ENCODE measurements at places on chromosomes 16 and 17.

DNA sequence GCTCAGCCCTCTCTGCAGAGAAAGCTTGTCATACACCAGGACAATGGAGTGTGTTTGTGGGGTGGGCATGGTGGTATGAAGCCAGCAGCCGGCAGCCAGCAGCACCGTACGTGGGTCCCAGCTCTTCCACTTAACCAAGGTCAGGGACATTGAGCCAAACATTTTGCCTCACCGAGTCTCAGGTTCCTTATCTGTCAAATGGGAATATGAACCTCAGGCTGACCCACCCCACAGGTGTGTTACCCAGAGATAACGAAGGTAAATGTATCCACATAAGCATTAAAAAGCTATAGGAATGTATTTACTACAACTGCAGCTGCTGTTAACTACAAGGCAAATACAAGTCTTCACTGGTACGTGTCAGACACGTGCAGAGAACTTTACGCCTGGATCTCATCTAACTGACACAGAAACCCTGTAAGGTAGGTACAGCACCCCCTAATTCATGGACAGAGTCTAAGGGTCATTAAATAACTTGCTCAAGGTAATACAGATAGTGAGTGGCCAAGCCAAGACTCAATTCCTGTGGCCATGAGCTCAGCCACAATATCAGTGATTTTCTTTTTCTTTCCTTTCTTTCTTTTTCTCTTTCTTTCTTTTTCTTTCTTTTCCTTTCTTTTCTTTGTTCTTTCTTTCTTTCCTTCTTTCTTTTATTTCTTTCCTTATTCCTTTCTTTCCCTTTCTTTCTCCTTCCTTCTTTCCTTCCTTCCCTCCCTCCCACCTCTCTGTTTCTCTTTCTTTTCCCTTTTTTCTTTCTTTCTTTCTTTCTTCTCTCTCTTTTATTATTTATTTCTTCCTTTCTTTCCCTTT lies 990 bp downstream of the SLC5A11 start:
- no peak for DNase-seq

- no peak for DNase-seq
Observed at GRCh38 chr17:46109603-46110189, 83.5 kb downstream of the KANSL1 start.

GRCh38 chr17:29687596-29687995 lies 64.9 kb upstream of the CORO6 start:
- no peak for DNase-seq

- no peak for DNase-seq
Observed at GRCh38 chr16:57048095-57048494, 44.3 kb upstream of the CPNE2 start.

GRCh38 chr17:26962255-26963162 lies 331.4 kb upstream of the WSB1 start:
- no peak for DNase-seq

GRCh38 chr16:70572050-70572925 lies 48.7 kb downstream of the SF3B3 start:
- DNase-seq = no peak

DNA sequence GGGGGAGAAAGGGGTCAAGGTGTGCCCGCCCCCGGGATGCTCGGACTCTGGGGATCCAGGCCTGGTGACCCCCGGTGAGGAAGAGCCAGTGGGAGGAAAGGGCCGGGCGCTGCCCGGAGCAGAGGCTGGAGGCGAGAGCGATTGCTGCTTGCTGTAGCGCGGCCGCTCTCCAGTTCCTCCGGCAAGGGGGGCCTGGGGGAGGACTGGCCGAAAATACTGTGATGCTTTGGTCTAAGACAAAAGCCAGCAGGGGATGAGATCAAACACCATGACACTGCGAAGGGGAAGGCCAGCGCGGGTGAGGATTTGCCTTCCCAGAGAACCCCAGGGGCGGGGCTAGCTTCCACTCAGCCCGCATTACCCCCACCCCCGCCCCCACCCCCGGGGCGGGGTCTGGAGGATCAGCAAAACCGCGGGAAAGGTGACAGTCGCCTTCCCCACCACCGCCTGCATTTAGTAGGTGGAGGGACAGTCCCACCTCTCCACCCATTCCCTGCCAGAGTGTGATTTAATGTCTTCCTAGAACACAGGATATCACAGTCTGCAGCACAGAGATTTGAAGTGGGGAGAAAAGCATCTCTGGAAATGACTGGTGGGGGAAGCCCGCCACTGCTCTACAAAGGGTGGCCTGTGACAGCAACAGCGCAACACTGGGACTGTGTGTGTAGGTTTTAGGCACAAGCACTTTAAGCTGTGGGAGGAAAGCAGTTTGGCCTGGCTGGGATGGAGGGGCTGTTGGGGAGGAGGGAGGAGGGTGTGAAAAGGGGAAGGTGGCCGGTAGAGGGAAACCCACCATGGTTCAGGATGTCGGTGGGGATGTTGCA lies 25.7 kb downstream of the MRC2 start:
- peak; percentile 89 for DNase-seq

DNA sequence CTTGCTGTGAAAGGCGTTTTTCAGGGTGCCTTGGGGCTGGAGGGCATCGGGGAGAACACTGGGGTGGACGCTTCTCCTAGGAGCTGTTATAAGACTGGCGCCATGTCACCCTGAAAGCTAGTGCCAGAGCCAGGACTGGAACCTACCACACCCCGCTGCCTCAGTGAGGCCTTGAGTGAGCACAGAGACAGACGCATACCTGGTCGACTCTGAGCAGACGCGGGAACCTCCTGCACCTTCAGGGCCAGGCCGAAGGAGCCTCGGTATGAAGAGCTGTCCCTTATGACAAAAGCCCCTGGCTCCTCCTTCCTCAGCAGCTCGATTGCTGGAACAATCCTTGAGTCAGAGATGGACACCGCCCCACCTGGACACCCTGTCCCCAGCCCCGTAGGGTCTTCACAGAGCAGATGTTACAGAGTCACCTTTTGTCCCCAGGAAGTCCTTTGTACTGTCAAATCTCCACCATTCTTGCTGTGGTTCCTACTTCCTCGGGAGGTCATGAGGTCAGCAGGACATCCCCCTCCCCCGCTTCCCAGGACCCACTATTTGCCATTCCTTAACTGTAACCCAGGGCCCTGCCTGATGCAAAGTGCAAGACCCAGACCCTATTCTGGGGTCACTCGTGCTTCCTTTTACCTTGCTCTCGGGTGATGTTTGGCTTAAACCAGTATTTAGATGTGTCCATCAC lies 17.0 kb downstream of the TNS4 start:
- DNase-seq = no peak

GRCh38 chr17:31211352-31212012 lies 85.6 kb downstream of the OMG start:
- no peak for DNase-seq

GRCh38 chr16:15518381-15519351 lies 84.3 kb downstream of the BMERB1 start:
- no peak for DNase-seq

- no peak for DNase-seq
Observed at GRCh38 chr17:77099997-77100396, 40.8 kb upstream of the SEC14L1 start.

- DNase-seq = no peak
Observed at GRCh38 chr17:77455111-77455890, 314.5 kb downstream of the SEC14L1 start.

- DNase-seq = no peak
Observed at GRCh38 chr17:45227101-45227925, 5.6 kb downstream of the FMNL1 start.

GRCh38 chr16:22864375-22864774 lies 50.4 kb downstream of the HS3ST2 start:
- no peak for DNase-seq

DNA sequence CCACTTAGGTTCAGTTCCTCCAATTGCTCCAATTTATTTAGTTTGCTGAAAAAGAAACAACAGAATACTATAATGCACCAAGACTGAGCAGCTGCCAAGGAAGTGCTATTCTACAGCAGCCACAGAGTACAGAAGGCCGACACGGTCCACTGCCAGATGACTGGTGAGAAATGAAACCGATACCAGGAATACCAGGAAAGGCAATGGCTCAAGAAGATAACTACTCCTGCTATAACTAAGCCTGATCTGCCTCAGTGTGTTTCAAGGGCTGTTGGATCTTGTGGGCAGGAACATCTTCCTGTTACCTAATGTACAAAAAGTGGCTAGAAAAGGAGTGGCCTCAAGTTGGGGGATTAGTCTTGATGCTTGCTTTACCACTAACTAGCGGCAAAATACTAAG lies 32.8 kb downstream of the MARVELD3 start:
- no peak for DNase-seq

DNA sequence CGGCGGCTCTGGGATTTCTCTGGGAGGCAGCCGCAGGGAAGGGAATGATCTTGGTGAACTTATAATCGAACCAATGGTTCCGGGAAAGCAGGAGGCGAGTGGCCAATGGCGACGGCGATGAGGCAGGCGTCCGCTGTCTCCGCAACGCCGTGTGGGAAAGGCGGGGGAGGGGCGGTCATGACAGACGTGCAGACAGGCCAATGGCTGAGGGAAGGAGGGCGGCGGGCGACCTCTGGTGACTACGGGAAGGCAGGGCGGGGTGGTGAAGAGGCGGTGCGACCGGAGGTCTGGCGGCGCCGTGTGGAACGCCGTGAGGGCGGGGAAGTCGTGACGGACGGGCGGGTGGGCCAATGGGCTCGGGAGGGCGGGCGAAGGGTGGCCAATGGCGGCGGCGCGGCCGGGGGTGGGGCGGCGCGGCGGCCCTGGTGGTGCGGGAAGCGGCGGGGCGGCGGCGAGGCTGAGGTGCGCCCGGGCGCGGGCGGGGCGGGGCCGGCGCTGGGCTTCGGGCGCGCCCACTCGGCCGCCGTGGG lies at the start of gene RAB40C:
Gene RAB40C (plus strand): TSS at position 409 of the 530 bp plus-strand sequence. CDS start 226 bp downstream, outside the sequence.
- peak; percentile 99 for DNase-seq

DNA sequence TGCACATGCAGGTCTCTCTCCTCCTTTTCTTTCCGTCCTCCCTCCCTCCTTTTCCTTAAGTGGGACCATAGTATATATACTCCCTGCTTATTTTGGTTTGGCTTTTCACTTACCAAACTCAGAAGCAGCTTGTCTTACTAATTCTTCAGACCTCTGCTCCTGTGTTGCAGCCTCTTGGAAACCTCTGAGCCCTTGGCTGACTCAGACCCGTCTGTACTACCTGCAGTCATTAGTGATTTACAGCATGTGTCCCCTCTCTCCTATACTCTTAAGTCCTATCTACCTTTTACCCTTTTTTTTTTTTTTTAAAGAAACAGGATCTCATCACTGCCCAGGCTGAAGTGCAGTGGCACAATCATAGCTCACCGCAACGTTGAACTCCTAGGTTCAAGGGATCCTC lies 207.0 kb downstream of the STX8 start:
- DNase-seq = no peak

- DNase-seq = no peak
Observed at GRCh38 chr17:49859991-49860953, 12.4 kb upstream of the TAC4 start.

DNA sequence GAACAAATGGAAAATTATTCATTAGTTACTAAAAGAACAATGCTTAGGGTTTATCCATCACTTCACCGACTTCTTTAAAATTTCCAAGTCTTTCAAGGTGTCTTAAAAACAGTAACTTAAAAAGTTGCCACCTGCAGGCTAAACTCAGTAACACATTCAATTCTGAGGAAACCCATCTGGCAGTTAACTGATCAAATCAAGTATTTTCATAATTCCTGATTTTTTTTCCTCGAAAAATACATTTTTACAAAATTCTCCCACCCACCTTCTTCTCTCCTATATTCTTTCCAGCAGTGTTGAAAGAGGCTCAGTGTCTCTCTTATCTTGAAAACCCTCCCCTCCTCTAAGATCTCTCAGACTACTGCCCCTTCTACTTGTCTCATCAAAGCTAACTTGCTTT lies 29.9 kb downstream of the PARN start:
- no peak for DNase-seq

DNA sequence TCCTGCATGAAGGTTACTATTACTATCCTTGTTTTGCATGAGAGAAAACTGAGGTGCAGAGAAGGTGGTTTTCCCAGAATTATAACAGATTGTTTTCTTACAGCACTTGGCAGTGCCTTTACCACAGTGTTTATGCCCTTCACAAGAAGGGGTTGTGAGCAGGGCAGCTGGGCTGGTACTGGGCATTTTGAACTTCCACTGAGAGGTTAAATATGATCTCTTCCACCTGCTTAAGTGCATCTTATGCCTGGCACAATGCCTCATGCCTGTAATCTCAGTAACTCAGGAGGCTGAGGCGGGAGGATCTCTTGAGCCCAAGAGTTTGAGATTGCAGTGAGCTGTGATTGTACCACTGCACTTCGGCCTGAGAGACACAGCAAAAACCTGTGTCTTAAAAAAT lies 36.2 kb downstream of the NDE1 start:
- no peak for DNase-seq

DNA sequence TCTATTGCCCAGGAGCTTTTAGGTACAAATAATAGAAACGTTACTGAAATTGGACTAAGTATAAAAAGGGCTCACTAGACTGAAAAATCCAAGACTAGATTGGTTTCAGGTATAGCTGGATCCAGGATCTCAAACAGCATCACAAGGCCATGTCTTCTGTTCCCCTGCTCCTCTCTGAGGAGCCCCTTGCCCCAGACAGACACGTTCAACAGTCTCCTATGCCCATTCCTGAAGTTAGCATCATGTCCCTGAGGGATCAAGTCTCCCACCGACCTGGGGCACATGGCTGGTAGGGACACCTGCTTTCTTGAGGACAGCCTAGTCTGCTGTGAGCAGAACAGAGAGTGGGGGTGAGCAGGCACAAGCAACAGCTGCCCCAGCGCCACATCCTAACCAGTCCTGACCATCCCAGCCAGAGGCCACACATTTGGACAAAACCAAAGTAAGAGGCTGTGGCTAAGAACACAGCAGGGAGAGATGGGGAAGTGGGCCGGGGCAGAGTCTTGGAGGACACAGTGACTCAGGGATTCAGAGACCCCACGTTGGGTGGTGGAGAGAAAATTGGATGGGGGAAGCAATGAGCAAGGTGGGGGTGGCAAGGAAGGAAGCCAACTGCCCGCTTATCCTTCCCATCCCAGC lies 10.5 kb upstream of the MMP2 start:
- no peak for DNase-seq

- no peak for DNase-seq
Observed at GRCh38 chr17:61393550-61393903, 6.1 kb upstream of the TBX2 start.

GRCh38 chr16:17138801-17139200 lies 332.0 kb downstream of the XYLT1 start:
- no peak for DNase-seq

- DNase-seq = no peak
Observed at GRCh38 chr17:73311428-73311780, 397 bp downstream of the CDC42EP4 start.

DNA sequence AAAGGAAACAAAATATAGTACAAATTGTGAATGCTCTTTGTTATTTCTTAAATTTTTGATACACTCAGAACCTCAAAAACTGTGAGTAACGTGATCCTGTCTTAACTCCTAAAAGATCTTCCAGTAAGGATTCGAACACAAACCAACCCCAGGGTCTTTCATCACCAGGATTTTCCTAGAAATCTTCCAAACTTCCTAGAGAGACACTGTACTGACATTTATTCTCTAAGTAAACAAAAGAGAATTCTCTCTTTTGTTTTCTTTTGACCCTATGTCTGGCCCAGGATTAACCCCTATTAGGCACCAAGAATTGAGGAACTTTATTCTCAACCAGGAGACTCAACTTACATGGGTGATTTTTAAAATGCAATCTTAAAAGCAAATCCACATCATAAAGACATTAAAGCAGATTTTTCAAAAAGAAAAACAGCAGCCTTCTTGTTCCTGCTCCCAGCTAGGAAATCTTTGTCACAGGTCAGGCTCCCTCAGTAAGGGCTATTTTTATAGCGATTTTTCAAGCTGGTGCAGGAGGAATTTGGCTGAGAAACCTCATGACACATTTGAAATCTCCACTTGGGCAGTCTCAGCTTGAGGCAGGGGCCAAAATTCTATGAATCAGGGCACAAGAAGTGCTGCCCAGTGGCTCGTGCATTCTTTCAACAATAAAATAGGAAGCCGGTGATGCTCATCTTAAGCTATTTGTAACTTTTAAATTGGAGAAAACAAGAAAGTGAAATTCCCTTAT lies 6.2 kb upstream of the SMG1 start:
- no peak for DNase-seq

All from stimulated activated CD8-positive, alpha-beta memory T cell treated with anti-CD3 and anti-CD28 coated beads, Interleukin-7, amount 100 ng/mL, for 48 hours (primary cell).